ENCODE measurements at places on chromosomes 16 and 17.

DNA sequence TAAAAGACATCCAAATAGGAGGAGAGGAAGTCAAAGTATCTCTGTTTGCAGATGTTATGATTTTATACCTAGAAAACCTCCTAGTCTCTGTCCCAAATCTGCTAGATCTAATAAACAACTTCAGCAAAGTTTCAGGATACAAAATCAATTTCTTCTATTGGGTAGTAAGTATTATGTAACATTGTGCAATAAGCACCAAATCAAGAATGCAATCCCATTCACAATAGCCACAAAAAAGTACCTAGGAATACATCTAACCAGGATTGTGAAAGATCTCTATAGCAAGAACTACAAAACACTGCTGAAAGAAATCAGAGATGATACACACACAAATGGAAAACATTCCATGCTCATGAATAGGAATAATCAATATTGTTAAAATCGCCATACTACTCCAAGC, 13.0 kb downstream of the NLRP1 start:
- no peak for DNase-seq

DNA sequence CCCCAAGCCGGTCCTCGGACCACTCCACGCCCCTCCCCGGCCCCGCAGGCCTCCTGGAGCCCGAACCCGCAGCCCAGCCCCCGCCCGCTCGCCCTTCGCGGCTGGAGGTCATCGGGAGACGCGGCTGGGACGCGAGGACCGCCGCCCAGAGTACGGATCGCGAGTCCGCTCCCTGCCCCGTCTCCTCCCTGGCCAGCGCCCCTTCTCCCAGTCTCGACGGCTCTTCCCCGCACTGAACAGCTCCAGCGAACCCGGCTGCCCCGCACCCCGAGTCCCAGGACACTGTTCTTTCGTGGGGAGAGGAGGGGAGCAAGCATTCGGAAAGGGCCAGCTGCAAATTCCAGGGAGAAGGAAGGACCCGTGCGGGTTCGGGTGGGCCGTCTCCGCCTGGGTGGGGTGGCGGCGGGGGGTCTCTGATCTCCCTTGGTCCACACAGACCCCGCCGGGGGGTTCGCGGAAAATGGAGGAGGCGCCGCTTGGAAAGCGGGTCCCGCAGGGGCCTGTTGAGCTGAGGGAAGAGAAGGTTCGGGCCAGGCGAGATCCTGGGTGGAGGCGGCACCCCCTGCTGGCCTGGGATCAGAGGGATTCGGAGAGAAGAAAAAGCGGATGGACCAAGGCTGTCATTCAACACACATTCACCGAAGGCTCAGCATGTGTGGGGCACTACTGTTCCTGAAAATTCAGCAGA, 632 bp upstream of the RTN4RL1 start:
- peak; percentile 95 for DNase-seq

DNA sequence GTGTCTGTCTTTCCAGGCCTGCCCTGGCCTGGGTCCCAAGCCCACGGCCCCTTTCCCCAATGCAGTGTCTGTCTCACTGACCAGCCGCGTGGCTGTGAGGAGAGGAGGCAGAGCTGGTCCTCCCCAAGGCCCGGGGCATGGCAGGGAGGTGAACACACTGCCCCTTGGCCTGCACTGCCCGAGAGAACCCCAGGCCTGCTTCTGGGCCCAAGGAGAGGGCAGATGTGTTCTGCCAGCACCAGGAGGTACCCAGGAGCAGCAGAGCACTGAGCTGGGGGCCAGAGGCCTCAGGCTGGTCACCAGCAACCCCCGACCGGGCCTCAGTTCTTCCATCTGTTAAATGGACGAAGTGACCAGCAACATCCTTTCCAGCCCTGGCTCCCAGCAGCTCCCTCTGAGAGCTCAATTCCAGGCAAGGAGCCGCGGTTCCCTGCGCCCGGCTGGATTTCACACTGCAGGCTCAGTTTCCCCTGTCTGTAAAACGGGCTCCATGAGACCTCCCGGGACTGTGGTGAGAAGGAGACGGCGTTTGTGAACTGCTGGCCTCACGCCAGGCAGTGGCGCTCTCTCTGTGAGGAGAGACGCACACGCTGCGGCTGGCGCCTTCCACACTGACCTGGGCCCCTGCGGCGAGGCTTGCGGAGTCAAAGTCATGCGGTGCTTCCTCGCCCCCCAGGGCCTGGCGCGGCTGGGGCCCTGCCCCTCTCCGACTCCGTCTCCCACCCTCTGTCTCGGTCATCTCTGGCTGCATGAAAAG, 8.1 kb upstream of the ZFPM1 start:
- no peak for DNase-seq

DNA sequence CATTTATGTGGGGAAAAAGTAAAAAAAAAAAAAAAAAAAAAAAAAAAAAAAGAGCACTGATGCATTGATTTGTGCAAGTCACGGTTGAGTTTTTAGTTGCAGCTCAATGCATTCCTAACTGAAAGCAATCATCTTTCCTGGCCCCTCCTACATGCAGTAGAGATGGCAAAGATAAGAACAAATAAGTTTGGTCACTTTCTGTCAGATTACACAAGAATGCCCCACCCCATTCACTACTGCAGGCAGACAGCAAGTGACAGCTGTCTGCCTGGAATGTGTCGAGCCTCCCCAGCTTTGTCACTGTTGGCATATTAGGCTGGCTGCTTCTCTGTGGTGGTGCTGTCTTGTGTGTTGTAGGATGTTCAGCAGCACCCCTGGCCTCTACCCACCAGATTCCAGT, 243.5 kb downstream of the FOXL1 start:
- no peak for DNase-seq

DNA sequence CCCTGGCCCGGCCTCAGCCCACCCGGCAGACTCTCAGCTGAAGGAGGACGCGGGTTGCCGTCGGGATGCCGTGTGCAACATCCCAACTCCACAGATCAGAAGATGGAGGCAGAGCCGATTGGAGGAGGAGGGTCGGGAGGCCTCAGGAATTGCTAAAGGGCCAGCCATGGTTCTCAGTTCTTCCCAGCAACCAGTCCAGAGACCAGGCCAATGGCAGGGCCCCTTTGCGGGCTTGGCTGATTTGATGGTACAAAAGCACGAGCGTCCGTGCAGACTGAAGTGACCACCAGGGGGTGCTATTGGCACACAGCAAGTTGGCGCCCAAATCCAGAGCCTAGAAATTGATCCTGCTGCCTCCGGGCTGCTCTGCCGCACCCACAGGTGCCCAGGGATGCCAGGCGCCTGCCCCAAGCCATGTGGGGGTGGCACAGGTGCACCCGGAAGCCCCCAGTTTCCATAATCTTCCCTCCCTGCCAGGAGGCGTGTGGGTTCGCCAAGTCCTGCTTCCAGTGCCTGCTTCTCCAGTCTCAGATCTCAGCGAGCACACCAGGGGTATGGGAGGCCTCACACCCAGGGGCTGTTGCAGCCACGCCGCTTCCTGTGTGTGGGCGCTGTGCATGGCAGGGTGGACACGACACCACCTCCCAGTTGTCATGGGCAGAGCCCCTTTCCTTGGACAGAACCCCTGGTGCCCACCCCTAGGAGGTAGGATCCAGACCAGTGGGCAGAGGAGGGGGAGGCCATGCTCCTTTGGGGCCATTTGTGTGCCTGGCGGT, 7.1 kb upstream of the TEX19 start:
- peak; percentile 81 for DNase-seq

All from HTR-8/SVneo (cell line).